ENCODE measurements at places on chromosomes 3 and 15. TPM values are rescaled to one million over a fixed set of nuclear protein-coding genes. Genes with fewer than 3 reads are reported as not detected.

CFAP20DC gene
- 1.1 TPM for total RNA-seq

- no peak for DNase-seq
Observed at GRCh38 chr3:7328339-7328738, 467.4 kb downstream of the GRM7 start.

- DNase-seq: no peak
Observed at GRCh38 chr3:141056751-141057171, 5.6 kb downstream of the SPSB4 start.

GRCh38 chr3:125418306-125418705 lies 43.2 kb upstream of the ZNF148 start:
- DNase-seq: no peak

STARD5 gene
- total RNA-seq: 4.3 TPM

DNA sequence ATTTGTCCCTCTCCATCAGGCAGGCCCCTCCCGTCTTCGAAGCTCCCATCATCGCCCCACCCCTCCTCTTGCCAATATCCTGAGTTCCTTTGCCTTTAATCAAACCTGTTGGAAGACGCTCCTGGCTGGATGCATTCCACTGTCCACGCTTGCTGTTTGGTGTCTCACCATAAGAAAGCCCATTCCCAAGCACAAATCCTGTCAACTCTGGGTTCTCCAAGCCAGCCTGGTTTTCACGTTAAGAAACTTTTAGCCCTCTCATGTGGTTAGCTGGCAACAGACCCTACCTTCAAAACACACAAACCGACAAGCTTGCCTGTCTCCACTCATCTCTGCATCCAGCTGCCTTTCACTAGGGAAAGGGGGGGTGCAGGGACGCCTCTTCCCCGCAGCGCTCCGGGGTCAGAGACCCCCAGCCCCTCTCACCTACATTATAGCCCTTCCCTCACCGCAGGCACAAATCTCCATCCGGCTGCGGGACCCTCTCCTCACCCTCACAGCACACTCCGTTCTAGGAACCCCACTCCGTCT lies 1.1 kb downstream of the GORASP1 start:
- DNase-seq: no peak

DNA sequence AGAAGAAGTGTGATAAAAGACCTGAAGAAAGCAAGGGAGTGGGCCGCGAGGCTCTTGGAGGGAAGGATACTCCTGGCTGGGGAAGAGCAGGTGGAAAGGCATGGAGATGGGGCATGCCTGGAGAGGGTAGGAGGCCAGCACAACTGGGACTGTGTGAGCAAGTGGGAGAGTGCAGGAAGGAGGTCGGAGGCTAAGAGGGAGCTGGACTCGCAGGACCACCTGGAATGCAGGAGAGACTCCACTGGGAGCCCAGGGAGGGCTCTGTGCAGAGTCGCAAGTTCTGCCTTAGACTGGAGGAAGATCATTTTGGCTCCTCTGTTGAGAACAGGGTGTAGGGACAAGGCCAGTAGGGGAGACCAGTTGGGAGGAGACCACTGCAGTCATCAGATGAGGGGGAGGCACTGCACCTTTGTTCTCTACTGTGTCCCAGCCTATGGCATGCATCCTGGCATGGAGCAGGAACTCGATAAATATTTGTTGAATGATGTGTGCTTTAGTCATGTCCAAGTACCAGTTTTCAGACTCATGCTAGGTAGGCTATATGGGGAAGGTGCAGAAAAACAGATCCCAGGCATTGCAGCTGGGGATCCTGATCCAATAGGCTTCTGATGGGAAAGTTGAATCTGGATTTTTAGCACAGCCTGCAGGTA lies 13.7 kb downstream of the FAM107A start:
- no peak for DNase-seq

HRG gene
- not detected for total RNA-seq

- DNase-seq: no peak
Observed at GRCh38 chr15:99443768-99444446, 121.9 kb upstream of the MEF2A start.

GRCh38 chr15:71737761-71738160 lies 72.6 kb upstream of the NR2E3 start:
- DNase-seq: no peak

PRICKLE2 gene
- total RNA-seq: under 0.01 TPM

SLC28A1 gene
- not detected for total RNA-seq

DNA sequence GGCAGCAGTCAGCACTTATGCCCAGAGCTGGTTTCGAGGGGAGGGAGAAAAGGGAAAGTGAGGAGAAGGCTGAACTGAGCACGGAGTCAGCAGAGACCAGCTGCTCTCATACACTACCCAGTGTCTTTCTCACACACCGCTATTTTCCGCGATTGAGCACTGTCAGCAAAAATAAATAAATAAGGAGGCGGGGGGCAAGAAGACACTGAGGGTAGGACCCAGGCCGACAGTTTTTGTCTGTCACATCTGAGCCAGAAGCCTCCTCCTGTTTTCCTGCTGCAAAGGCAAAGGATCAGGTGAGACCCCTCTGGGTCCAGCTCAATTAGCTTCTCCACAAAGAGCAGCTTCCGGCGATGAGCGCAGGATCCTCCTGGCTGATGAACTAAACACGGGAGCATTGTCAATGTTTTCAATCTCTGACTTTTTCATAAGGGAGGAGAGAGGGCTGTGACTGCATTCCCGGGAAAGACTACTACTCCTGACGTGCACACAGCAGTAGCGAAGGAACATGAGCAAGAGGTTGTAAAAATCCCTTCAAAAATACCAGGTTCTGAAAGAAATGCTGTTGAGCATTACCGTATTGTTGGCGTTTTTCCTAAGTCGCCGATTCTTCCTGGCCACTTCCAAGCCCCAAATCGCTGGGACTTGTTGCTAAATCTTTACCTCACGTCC lies 1.3 kb downstream of the FRMD5 start:
- no peak for DNase-seq

DNA sequence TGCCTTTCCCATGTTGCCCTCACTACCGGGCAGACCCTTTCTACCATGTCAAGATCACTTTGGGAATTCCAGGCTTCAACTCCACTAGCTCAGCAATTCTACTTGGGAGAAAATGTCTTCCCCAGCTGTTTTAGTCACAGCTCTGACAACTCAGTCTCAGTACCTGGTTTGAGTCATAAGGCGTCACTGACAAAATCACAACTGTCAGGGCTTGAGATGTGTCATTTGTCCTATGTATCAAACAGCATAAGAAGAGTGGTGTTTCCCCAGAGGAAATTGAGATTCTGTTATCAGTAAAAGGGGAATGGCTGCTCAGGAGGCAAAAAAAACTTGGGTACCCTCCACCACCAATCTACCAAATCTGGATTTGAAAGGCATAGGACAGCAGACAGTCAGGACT lies 594.9 kb upstream of the SUCLG2 start:
- no peak for DNase-seq

DNA sequence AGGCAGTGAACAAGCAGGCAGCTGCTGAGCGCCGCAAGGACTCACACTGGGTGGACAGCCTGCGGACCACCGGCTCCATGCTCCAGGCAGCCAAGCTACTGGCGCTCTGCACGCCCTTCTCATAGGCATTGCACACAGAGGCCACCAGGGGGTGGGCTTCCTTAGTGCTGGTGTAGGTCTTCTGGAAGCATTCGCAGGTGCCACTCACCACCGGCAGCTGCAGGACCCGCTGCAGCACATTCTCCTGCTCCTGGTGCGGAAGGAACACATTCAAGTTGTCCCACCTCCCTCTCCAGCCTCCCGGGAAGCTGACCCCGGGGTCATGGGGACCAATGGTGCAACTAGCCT lies 6.0 kb downstream of the PLIN1 start:
- no peak for DNase-seq

DNA sequence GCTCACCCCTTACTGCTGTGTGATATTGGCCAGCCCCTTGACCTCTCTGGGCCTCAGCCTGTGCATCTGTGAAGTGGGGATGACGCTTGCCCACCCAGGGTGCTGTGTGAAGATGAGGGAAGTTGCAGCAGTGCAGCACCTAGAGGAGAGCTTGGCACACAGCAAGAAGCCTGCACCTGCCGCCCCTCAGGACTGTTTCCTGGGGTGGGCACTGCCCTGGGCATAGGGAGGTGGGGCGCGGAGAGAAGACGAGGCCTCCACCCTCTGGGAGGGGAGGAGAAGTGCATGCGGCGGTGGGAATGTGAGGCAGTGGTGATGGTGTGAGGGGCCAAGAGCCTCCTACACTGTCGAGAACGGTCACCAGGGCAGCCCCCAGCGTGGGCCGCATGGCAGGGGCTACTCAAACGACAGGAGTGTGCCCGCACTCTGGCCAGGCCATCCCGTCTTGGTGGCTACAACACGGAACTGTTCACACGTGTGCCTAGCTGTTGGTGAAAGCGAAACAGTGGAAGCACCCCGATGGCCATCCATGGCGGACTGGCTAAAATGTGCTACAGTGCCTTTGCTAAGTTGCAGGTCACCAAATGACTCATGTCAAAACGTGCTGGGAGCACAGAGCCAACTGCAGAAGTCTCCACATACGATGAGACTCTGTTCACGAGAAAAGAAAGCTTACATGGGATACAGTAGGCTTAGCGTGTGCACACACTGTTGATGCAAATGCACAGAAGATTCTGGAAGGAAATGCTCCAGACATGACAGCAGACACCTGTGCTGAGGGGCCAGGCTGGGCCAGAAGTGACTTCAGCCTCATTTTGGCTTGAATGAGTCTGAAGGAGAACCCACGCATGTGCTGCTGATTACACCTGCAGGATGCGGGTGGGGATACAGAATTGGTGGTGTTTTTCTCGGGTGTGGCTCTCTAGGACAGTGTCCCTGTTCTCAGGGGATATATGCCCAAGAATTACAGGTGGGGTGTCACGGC lies 40.4 kb upstream of the IQSEC1 start:
- no peak for DNase-seq

GRCh38 chr3:44125246-44125645 lies 116.4 kb upstream of the TOPAZ1 start:
- no peak for DNase-seq

GRCh38 chr3:188150982-188151381 lies 3.0 kb upstream of the LPP start:
- no peak for DNase-seq
